ENCODE measurements at places on chromosomes 4 and X. TPM values are rescaled to one million over a fixed set of nuclear protein-coding genes. Genes with fewer than 3 reads are reported as not detected.

DNA sequence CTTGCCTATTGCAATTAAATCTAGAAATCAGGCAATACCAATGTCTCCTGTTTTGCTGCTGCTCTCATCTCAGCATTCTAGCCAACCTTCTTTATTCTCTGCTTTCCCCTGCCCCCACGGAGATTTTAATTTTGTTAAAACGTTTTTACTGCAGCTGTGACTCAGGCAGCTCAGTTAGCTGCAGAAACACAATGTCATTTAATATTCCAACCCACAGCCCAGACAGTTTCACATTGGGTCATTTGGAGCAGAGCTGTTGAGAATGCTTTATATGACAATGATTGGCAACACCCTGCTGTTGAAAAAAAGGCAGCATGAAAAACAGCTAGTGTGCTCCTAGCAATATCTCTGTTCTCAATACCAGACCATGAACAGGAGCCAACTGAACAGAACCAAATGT is 12.6 kb upstream of the SLC10A4 start:
- no peaks in the 10 kb centered on the region for H3K4me1 ChIP-seq
- H3K4me3 ChIP-seq = no peak overlapping the region
- no peak overlapping the region for H3K27ac ChIP-seq
- DNase-seq = no peak
- no peaks in the 10 kb centered on the region for H3K36me3 ChIP-seq

DNA sequence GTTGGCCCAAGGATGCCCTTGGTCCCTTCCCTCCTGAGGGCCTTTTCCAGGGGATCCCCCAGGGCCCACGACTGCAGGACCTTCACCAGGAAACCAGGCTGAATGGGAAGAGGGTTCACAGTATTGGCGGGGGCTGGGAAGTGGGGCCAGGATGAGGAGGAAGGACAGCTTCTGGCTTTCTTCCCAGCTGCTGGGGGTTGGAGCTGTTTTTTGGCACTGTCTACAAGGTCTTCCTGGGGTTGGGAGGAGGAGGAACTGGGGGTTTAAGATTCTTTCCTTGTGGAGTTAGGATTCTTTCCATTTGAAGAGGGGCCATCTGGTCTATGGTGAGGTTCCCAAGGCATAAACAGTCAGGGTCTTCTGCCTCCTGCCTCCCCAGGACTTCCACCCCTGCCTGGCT is 64.8 kb downstream of the KIF4A start:
- no peak overlapping the region for H3K27ac ChIP-seq
- peaks cover 11% of the 10 kb centered on the region for H3K36me3 ChIP-seq
- no peaks in the 10 kb centered on the region for H3K4me1 ChIP-seq
- DNase-seq = no peak
- H3K27me3 ChIP-seq = no peaks in the 10 kb centered on the region

DNA sequence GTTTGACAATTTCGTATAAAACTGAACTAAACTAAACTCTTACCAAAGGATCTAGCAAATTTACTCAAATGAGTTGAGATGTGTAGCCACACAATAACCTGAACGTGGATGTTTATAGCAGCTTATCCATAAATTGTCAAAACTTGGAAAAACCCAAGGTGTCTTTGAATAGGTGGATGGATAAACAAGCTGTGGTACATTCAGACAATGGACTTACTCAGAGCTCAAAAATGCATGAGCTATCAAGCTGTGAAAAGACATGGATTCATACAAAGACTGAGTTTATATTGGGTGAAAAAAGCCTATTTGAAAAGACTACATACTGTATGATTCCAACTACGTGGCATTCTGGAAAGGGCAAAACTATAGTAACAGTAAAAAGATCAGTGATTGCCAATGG is 69.5 kb downstream of the LARP1B start:
- no peak overlapping the region for H3K27ac ChIP-seq
- no peak for DNase-seq
- no peak overlapping the region for H3K4me3 ChIP-seq

DNA sequence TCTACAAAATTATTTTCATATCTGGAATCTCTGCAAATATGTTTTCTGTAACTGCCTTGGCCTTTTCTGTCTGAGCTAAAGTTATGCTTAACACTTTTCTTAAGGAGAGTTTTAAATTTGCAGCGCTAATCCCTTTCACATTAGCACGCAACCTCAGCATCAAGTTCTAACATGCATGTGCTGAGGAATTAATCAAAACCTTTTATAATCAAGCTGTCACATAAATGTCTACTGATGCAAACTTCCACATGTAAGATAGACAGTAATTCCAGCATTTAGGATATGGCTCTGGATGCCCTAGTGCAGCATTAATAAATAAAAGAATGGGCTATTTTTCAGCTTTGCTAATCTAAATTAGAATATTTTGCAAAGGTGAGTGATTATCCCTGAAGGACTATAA is 17.5 kb upstream of the NEIL3 start:
- H3K4me1 ChIP-seq = no peaks in the 10 kb centered on the region
- H3K4me3 ChIP-seq = no peak overlapping the region
- H3K27me3 ChIP-seq = no peaks in the 10 kb centered on the region
- H3K27ac ChIP-seq = no peak overlapping the region
- no peaks in the 10 kb centered on the region for H3K36me3 ChIP-seq

DNA sequence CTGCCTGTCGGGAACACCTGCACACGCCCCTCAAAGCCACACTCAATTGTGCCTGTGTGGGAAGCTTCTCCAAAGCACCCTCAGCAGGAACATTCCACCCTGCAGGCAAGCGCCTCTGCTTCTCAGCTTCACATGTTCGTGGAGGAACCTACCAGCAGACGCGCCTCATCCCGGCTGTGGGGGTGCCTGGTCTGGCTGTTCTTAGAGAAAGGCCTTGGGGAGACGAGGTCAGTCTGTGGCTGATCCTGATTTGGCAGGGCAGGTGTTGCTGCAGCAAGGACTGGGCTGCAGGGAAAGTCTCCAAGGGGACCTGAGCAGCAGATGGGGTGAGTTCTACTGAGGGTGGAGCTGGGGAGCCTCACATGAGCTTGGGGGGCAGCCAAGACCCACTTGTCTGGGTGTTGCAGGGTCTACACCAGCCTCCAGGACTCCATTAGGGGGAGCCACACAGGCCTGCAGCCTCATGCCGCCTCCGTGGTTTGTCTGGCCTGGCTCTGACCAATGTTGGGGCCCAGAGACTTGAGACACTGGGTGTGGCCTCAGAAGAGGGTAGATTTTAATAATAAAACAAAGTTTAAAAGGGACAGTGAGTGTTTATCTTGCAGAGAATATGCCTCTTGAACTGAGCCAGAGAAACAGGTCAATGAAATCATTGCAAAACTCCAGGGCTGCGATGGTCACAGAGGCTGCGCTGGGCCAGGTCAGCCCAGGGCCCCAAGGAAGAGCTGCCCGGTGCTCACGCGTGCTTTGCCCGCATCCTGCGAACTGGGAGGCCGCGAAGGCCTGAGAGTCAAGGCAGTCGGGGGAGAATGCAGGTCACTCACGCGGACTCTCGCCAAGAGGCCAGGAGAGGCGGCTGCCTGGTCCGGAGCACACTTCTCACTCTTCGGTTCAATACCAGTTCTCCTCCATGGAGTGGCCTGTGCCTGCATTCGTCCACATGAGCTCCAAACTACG is 21.1 kb downstream of the RNF212 start:
- no peaks in the 10 kb centered on the region for H3K36me3 ChIP-seq
- DNase-seq = no peak
- H3K4me1 ChIP-seq = no peaks in the 10 kb centered on the region
- peaks cover 2% of the 10 kb centered on the region for H3K27me3 ChIP-seq
- no peak overlapping the region for H3K27ac ChIP-seq

DNA sequence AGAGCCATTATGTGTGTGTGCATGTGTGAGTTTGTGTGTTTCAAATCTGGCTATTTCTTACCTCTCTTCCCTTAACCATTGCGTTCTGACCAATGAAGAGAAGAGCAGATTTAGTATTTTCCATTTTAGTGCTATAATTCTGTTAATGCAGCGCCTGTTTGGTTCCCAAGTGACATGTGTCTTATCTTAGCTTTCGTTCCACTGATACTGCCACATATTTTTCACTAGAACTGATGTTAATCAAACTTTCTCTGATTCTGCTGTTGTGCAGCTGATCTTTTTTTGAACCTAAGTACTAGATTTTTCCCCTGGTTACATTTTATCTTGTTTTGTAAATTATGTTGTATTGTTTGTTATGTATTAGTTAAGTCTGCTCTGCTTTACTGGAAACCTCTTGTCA is 152.9 kb upstream of the MID1 start:
- H3K27ac ChIP-seq = no peak overlapping the region
- no peaks in the 10 kb centered on the region for H3K27me3 ChIP-seq
- no peaks in the 10 kb centered on the region for H3K4me1 ChIP-seq
- H3K4me3 ChIP-seq = no peak overlapping the region
- no peaks in the 10 kb centered on the region for H3K36me3 ChIP-seq

GRCh38 chrX:45601052-45601451 is 400.4 kb upstream of the DIPK2B start:
- no peaks in the 10 kb centered on the region for H3K27me3 ChIP-seq
- DNase-seq = no peak
- H3K36me3 ChIP-seq = no peaks in the 10 kb centered on the region
- H3K4me1 ChIP-seq = no peaks in the 10 kb centered on the region

GRCh38 chr4:74397748-74398426 is 32.9 kb downstream of the EREG start:
- H3K4me3 ChIP-seq = peak overlapping the region; percentile 85
- no peak for DNase-seq
- peak overlapping the region; percentile 86 for H3K27ac ChIP-seq

TRMT10A gene
- total RNA-seq = 9.2 TPM

SPON2 gene
- 5.5 TPM for total RNA-seq

TBC1D14 gene
- total RNA-seq = 23.6 TPM

SSX2B gene
- not detected for total RNA-seq

TMSB15C gene
- 2.1 TPM for total RNA-seq
